ENCODE measurements at places on chromosomes 7 and 10.

GRCh38 chr7:32381024-32381601 is 109.1 kb downstream of the LSM5 start:
- H3K4me1 ChIP-seq, result no peaks in the 10 kb centered on the region
- no peak overlapping the region for H3K27ac ChIP-seq
- no peak for DNase-seq
- no peak overlapping the region for H3K4me3 ChIP-seq
- H3K27me3 ChIP-seq, result no peaks in the 10 kb centered on the region

GRCh38 chr10:45646384-45647050 is 26.1 kb downstream of the ZFAND4 start:
- no peaks in the 10 kb centered on the region for H3K27me3 ChIP-seq

GRCh38 chr10:51045871-51046270 is 28.4 kb upstream of the PRKG1 start:
- H3K36me3 ChIP-seq, result no peaks in the 10 kb centered on the region
- H3K4me3 ChIP-seq, result no peak overlapping the region
- H3K27me3 ChIP-seq, result no peaks in the 10 kb centered on the region
- no peak for DNase-seq
- H3K4me1 ChIP-seq, result no peaks in the 10 kb centered on the region

DNA sequence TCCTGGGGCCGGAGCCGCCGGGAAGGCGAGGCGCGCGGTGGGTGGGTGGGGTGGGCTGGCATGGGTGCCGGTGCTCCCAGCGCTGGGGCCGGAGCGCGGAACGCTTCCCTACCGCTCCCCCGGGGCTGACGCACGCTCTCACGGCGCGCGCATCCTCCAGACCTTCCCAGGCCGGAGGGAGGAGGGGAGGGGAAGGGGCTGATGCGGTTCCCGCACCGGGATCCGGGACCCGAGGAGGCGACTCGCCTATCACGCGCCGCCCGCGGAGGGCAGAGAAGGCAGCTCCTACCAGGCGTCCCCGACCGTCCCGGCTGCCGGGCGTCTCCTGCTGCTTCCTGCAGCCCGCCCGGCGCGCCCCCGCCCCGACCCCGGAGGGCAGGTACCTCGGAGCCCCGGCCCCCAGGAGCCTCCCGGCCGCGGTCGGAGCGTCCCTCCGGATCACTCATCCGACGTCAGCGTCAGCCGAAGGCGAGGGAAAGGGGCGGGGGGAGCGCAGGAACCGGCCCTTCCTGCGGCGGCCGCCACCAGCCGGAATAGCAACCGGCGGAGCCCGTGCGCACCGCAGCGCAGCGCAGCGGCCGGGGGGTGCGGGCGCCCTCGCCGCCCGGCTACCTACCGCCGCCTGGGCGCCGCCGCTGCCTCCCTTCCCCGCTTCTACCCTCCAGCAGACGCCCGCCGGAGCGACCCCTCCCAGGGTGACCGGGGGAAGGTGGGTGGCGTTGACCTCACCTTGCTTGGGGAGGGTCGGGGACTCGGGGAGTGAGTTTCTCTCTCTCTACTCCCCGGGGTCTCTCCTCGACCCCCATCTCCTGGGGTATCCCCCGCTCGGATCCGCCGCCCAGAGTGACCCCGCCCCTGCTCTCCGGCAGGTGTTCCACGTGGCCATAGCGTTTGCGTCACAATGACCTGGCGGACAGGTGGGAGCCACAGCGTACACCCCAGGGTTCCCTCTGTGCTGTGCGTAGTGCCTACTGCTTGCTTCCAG is at the start of gene ICA1:
Gene ICA1 (minus strand): TSS at position 457 of the 985 bp plus-strand sequence. CDS start 26,241 bp downstream, outside the sequence.
- H3K4me1 ChIP-seq, result peaks cover 9% of the 10 kb centered on the region
- no peaks in the 10 kb centered on the region for H3K36me3 ChIP-seq
- peak within 1 kb of the TSS; percentile 66 for H3K4me3 ChIP-seq
- peaks cover 29% of the 10 kb centered on the region for H3K27me3 ChIP-seq

- no peak for DNase-seq
- H3K27ac ChIP-seq, result no peak overlapping the region
- H3K27me3 ChIP-seq, result no peaks in the 10 kb centered on the region
These were observed 187.6 kb upstream of the NEBL start for GRCh38 chr10:21084700-21085099.

DNA sequence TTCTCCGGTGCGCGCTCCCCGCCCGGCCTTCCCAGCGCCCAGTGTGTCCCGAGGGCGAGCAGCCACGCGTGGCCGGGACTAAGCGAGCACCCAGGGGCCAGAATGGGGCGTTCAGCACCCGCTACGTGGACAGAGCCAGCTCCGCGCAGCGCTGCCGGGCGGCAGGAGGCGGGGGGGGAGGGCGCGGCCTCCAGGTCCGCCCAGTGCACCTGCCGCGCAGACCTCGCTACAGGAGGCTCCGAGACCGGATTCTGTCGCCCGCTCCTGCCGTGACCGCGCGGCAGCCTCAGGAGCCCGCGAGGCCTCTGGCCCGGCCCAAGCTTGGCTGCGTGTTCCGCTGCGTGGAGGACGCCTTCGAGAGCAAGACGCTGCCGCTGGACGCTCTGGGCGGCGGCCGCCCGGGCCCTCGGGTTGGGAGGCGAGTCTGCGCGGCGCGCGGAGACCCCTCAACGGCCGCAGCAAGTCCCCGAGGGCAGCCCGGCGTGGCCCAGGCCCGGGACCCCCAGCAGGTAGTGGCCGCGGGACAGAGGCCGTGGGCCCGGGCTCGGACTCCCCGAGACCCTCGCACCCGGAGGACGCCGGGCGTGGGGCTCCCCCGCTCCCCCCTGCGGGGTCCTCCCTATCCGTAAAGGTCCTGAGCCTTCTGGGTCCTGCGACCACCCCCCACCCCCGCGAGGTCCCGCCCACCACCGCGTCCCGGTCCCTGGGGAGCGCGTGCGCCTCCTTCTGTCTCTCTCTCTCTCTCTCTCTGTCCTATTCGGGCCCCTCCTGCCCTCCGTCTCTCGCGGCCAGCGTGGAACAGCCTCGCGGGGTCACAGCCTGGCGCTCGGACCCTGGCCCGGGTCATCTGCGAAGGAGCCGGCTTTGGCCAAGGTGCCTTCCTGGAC is 904 bp upstream of the DPYSL4 start:
- peaks cover 5% of the 10 kb centered on the region for H3K4me1 ChIP-seq
- DNase-seq, result peak; percentile 4
- H3K27ac ChIP-seq, result no peak overlapping the region
- H3K27me3 ChIP-seq, result peaks cover 45% of the 10 kb centered on the region
- no peaks in the 10 kb centered on the region for H3K36me3 ChIP-seq
- H3K4me3 ChIP-seq, result no peak overlapping the region

GRCh38 chr7:87082675-87083074 is 23.2 kb upstream of the ELAPOR2 start:
- no peaks in the 10 kb centered on the region for H3K27me3 ChIP-seq
- no peaks in the 10 kb centered on the region for H3K36me3 ChIP-seq
- no peaks in the 10 kb centered on the region for H3K4me1 ChIP-seq

DNA sequence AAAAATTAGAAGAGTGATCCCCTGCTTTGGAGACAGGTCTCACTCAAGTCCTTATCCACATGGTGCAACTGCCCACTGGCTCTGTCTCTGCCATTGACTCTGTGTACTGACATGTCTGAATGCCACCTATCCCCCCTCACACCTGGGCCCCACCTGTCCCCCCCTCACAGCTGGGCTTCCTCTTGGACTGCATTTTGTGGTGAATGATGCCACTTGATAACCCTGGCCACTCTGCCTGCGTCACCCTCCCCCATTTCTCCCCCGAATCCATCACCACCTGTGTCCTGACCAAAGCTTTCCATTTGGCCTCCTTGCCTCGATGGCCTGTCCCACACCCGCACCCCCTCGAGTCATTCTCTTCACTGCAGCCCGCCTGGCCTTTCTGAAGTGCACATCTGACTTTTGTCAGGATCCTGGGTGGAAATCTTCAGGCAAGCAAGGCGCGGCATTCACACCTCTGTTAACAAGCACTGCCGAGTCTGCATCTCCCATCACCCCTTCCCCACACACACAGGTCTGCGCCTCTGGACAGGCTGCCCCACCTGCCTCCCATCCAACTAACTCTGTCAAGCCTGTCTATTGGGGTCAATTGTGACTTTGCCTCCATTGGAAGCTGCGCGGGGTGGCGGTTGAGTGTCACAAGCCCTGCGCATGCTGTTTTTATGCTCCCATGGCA is 175.3 kb upstream of the KLF14 start:
- H3K4me1 ChIP-seq, result peaks cover 5% of the 10 kb centered on the region
- no peak overlapping the region for H3K4me3 ChIP-seq
- no peak overlapping the region for H3K27ac ChIP-seq
- H3K27me3 ChIP-seq, result no peaks in the 10 kb centered on the region

DNA sequence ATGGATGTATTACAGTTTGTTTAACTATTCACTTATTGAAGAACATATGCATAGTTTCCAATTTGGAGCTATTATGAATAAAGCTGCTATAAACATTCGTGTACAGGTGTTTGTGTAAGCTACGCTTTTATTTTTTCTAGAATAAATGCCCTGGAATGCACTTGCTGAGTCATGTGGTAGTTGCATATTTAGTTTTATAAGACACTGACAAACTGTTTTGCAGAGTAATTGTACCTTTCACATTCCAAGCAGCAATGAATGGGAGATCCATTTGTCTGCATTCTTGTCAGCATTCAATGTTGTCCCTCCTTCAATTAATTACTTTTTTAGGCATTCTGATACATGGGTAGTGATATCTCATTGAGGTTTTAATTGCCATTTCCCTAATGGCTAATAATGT is 373.6 kb upstream of the GHITM start:
- DNase-seq, result no peak
- no peak overlapping the region for H3K27ac ChIP-seq
- no peak overlapping the region for H3K4me3 ChIP-seq

GRCh38 chr7:80942261-80943041 is 23.6 kb upstream of the SEMA3C start:
- no peaks in the 10 kb centered on the region for H3K4me1 ChIP-seq
- no peak for DNase-seq

DNA sequence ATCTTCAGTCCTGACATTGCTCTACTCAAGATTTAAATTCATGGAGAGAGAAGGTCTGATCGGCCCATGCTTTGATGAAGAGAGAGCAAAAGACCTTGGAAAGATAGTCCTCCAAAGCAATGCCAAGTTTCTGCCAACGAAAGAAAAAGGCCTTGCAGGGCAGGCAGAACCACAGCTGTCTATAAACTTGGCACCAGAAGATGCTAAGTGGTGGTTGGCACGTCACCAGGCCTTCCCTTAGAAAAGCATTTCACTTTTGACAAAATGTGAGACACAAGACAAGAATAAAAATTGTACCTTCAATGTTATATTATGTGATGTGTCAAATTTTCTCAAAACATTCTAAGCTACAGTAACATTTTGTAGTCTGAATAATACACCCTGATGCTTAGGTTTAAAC is 42.0 kb upstream of the FGFR2 start:
- H3K27ac ChIP-seq, result no peak overlapping the region
- H3K4me3 ChIP-seq, result no peak overlapping the region
- DNase-seq, result no peak
- H3K36me3 ChIP-seq, result no peaks in the 10 kb centered on the region
- no peaks in the 10 kb centered on the region for H3K27me3 ChIP-seq
- no peaks in the 10 kb centered on the region for H3K4me1 ChIP-seq

- peak overlapping the region; percentile 19 for H3K4me3 ChIP-seq
- H3K27ac ChIP-seq, result peak overlapping the region; percentile 58
- no peaks in the 10 kb centered on the region for H3K27me3 ChIP-seq
- H3K36me3 ChIP-seq, result no peaks in the 10 kb centered on the region
- peaks cover 54% of the 10 kb centered on the region for H3K4me1 ChIP-seq
These were observed 132.1 kb downstream of the KLF6 start for GRCh38 chr10:3652886-3653285.

GRCh38 chr10:2619472-2619871 is 447.9 kb upstream of the PFKP start:
- H3K27ac ChIP-seq, result no peak overlapping the region
- H3K36me3 ChIP-seq, result no peaks in the 10 kb centered on the region
- H3K4me1 ChIP-seq, result no peaks in the 10 kb centered on the region

- H3K36me3 ChIP-seq, result no peaks in the 10 kb centered on the region
- no peak overlapping the region for H3K27ac ChIP-seq
- H3K4me1 ChIP-seq, result peaks cover 9% of the 10 kb centered on the region
- no peak overlapping the region for H3K4me3 ChIP-seq
- no peaks in the 10 kb centered on the region for H3K27me3 ChIP-seq
- no peak for DNase-seq
These were observed 48.9 kb upstream of the KDM7A start for GRCh38 chr7:140225562-140226249.

DNA sequence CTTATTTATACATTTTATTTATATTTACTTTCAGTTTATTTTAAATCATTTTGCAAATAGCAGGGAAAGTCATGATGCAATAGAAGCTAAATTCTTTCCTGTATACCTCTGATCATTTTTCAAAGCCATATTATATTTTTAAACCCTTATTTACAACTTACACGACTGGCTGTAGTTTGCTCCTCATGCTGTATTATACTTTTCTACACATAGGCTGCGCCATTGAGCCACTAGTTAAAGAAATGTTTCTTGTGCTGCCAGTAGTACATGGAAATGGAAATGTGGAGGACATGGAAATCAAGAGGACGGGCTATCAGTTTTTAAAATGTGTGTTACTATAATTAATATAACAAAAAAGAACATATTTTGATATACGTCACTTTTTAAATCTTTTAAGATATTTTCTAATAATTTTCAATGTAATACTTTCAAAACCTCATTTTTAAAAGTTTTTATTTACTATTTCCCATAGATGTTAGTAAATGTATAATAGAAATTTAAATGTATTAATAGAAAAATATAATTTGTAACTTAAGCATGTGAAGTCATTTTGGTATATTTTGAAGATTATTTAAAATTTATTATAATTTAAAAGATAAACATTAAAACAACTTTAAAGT is 118.5 kb downstream of the VTI1A start:
- no peak overlapping the region for H3K4me3 ChIP-seq
- no peak overlapping the region for H3K27ac ChIP-seq
- peak; percentile 61 for DNase-seq
- H3K4me1 ChIP-seq, result no peaks in the 10 kb centered on the region
- H3K36me3 ChIP-seq, result no peaks in the 10 kb centered on the region

DNA sequence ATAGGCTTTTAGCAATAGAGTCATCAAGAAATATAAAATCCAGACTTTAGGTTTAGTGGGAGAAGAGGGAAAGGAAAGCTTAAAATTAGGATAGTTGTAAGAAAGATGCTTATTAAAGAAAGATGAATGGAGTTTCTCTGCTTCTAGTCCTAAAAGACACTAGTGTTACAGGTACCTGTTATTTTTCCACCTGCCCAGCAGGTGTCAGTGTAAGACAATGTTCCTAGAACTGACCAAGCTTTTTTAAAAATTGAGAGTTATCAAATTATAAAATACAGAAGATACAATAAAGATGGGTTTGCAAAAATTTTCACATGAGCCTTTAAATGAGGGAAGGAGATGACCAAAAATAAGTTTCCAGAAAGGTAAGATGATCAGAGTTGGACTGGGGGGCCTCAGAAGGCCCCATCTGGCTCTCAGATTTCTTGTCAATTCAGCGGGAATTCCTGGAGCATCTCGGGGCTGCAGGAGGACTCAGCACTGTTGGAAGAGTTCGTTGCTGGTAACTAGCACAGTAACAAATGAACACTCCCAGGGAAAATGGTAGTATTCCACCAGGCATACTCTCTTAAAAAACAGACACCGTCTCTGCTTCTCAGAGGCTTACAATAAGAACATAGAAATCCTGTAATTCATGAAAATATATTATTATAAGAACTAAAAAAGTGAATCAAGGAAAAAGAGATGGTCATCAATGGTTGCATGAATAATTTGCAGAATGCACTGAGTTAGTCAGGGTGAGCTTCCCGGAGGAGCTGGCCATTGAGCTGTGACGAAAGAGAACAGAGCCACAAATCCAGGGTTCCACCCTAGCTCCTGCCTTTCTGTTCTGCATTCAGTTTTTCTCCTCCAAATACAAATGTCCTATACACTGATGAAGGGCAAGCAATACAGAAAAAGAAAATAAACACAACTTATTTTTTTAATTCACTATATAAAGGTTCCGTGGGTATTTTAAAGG is 71.8 kb upstream of the PIK3CG start:
- no peak overlapping the region for H3K4me3 ChIP-seq
- no peaks in the 10 kb centered on the region for H3K4me1 ChIP-seq
- no peaks in the 10 kb centered on the region for H3K27me3 ChIP-seq
- peak; percentile 63 for DNase-seq
